ENCODE measurements at places on chromosomes 1 and 21.

DNA sequence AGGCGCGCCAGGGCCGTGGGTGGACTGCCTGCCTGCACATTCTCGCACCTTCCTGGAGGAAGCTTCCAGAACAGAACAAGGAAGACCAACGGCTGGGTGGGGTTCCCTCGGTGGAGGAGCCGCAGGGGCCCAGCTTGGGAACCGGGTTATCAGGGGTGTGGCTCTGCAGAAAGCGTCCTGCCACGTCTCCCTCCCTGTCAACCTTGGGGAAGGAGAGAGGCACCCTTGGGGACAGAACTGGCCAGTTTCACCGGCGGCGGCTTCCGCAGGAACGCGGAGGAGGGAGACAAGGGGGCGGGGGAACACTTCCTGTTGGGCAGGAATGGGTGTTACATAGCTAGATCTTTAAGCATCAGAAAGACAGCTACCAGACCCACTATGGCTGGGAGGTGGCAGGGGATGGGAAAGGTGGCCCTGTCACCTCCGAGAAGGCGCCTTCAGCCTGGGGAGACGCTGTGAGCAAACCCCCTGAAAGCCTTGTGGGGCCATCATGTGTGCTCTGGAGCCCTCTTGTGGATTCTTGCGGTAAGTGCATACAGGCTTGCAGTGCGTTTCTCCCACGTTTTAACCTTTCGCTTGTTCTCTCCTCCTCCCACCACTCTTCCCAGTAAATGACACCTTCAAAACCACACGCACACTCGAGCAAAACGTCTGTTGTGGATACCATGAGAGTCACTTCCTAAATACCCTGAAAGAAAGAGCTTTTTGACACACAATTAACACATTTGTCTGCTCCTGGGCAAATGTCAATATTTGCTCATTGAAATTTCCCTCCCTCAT is 3.8 kb upstream of the PLEKHA6 start:
- DNase-seq: peak; percentile 87

DNA sequence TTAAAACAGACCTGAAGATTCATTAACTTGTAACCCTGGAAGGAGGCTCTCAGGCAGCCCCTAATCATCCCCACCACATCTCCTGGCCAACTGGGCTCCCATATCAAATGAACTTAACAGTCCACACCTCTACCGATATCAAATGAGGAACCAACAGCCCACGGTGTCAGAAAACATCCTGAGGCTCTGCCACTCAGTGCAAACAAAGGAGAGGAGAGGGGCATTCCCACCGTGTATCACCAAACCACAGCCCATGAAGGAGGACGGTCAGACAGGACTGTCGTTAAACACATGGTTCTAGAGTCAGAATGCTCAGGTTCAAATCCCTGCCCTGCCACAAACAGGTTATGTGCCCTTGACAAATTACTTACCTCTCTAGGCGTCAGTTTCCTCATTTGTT is 52.5 kb downstream of the ERI3 start:
- no peak for DNase-seq

GRCh38 chr1:39500862-39501389 is 9.5 kb downstream of the BMP8A start:
- DNase-seq: no peak

DNA sequence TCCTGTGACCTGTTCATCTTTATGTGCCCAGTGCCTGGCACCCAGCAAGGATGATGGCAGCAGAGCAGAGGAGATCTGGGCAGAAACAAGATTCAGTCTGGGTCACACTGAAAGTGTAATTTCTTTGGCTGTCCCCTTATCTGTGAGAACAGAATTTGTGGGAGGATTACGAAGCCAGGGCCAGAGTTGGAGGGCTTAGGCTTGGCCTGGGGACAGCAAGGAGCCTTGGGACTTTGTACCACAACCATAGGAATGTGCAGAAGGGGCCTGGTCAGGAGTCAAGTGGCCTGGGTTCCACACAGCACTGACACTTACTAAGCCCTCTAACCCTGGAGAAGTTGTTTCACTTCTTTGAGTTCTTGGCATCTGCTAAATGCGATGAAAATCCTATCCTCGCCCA is 12.8 kb downstream of the PMVK start:
- no peak for DNase-seq

DNA sequence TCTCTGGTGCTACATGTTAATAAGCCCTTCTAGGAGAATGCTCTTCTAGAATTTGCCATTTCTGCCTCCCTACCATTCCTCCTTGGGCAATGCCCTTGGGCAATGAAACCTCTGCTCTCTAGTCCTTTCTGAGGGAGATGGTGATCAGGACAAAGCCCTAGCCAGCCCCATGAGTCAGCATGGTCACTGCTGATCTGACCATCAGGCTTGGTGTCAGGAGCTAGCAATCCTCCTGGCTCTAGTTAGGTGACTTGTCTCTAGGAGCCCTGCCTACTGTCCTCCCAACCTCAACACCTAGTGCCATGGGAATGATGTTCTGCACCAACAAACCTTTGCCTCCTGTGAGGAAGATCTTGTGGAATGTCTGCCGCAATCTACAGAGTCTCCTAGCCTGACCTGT is 89.8 kb downstream of the NMNAT2 start:
- DNase-seq: no peak

- no peak for DNase-seq
These were observed 139.4 kb downstream of the DYRK1A start for GRCh38 chr21:37505963-37506362.

- DNase-seq: no peak
These were observed 28.8 kb upstream of the FMO1 start for GRCh38 chr1:171219346-171220080.

GRCh38 chr1:172515436-172515835 is 17.5 kb upstream of the SUCO start:
- no peak for DNase-seq

DNA sequence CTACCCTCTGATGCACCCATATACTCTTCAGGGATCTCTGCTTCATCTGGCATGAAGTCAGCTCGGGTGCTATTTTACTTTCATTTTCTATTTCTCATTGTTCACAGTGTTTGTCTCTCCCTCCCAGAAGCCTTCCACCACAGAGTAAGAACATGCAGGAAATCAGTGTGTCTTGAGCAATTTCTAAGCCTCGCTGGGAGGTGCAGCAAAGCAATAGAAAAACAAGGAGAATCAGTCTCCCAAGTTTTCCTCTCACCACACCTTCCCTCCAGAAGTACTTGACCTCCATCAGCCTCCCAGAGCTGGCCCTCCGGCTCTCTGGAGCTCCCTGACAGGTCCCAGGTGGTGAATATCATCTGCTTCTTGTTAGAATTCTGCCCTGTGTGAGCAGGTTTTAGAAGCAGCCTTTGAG is 594.7 kb upstream of the CAMK1G start:
- DNase-seq: no peak

DNA sequence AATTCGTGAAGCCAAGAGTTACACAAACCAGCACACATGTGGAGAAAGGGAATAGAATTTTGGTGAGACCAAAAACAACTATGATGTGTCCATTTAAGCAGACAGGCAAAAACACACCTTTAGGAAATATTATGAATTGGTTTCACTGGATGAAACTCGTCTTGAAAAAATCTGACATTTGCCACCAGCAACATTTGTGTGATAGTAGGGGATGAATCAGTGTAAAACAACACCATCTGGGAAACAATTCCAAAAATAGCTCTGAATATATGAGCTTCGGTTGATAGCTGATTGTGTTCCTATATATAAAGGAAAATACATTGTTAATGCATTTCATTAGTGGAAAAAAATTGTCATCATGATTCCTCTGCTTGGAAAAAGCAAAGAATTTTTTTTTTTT is 327.8 kb downstream of the PAPPA2 start:
- no peak for DNase-seq

DNA sequence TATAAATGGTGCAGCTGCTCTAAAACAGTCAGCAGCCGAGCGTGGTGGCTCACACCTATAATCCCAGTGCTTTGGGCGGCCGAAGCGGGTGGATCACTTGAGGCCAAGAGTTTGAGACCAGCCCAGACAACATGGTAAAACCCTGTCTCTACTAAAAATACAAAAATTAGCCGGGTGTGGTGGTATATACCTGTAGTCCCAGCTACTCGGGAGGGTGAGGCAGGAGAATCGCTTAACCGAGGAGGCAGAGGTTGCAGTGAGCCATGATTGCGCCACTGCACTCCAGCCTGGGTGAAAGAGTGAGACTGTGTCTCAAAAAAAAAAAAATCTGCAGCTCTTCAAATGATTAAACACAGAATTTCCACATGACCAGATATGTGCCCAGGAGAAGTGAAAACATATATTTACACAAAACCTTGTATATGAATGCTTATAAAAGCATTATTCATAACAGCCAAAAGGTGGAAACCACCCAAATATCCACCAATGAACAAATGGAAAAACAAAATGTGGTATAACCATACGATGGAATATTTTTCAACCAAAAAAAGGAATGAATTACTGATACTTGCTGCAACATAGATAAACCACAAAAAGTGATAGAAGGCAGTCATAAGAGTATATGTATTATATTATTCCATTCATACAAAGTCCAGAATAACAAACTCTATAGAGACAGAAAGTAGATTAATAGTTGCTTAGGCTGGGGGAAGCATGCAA is 14.1 kb downstream of the EPS15 start:
- no peak for DNase-seq
